ENCODE measurements at places on chromosomes 3 and 15.
A peak's percentile ranks its signal among the peaks of the same experiment; 100 is the strongest.

DNA sequence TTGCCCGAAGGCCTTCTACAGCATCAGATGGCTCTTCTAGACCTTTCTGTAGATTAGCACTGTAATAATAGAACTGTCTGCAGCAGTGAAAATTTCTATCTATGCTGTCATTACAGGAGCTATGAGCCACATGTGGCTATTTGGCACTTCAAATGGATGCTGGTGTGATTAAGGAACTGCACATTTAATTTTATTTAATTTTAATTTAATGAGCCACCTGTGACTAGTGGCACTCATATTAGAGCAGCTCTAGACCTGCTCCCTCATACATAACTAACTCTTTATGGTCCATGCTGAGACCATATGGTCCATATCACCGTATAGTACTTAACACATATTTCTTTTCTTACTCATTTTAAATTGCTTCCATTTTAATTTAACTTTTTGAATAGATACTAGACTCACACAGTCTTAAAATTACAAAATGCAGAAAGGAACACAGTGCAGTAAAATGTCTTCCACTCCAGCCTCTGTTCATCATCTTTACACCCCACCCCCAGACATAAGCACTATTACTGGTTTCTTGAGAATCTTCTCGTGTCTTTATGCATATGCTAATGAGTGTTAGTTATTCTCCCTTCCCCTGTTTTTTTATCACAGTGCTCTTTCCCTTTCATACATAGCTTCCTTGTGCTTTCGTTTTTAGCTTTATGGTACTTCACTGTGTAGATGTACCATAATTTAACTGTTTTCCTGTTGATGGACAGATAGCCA is 9.6 kb downstream of the LSM3 start:
- no peak for DNase-seq

GRCh38 chr3:151909681-151910405 is 36.4 kb downstream of the SUCNR1 start:
- DNase-seq = no peak

GRCh38 chr3:126649556-126650092 is 5.3 kb downstream of the TXNRD3 start:
- DNase-seq = no peak

- DNase-seq = no peak
Measured at GRCh38 chr3:148331081-148331846, 366.4 kb upstream of the AGTR1 start.

DNA sequence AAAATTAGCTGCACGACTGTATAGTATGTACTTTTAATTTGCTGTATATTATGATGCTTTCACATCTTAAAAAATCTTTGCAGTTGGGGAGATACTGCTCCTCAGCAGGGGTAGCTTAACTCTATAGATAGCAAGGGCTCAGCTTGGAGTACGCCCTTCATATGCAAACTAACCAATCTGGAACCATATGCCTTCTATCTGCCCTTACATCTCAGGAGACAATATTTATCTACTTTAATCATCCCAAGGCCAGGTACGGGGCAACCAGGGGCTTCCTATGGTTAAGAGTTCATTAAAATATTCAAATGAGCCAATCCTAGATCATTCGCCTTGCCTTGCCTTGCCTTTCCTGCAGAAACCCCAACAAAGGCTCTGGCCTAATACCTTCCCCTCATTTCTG is 204.1 kb upstream of the ZBTB20 start:
- DNase-seq = no peak

DNA sequence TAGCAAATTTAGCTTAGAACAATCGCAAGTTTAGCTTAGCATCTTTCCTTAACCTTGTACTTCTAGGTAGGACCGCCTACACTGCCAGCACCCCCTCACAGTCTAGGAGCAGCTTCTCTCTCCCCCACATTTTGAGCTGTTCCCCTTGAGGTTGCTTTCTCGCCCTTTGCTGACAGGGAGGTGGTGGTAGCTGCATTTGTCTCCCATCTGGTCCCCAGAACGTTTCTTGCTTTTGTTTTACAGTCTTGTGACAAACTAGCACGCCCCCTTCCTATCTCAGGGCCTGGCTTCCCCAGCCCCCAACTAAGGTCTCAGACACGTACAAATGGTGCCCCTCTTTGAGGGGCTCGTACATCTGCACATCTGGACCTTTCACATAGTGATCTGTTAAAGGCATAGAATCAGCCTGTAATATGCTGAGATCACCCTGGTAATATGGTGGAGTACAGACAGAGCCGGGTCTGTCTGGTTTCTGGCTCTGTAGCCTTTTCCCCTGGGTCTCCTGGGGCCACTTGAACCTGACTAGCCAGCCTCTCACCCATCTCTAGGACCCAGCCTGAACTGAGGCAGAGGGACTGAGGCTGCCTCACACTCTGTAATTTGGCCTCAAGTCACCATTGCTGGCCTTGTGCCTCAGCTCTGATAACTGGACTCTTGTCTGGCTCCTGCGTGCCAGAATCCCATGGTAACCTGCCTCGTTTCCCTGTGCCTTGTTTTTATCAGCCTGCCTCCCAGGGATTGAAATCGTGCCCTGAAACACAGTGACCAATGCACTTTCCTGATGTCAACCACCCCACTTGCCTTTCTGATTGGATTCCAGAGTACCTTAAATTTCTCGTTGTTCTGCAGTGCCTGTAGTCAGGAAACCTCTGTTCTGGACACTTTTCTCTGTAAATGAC is 27.7 kb downstream of the CRTC3 start:
- peak; percentile 62 for DNase-seq

GRCh38 chr15:31359702-31360111 is 33.1 kb downstream of the KLF13 start:
- no peak for DNase-seq

- no peak for DNase-seq
Measured at GRCh38 chr3:15794842-15795650, 2.7 kb downstream of the ANKRD28 start.

GRCh38 chr3:156593814-156594213 is 38.9 kb upstream of the SSR3 start:
- DNase-seq = no peak

DNA sequence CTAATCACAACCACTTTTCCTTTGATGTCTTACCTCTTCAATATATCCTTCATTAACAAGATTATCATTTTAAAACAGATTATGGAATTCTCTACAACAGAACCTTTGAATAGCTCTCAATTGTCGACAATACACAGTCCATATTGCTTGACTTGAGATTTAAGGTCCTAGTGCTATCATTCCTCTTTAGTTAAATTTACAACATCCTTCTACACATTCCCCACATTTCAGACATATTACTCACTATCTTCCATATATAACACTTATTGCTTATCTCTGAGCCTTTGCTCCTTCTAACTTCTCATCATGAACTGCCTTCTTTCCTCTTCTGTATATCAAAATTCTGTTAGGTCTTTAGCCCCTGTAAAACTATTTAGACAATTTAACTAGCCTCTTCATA is 247.0 kb downstream of the STXBP5L start:
- DNase-seq = no peak

GRCh38 chr3:122642935-122643334 is 37.7 kb upstream of the PARP14 start:
- no peak for DNase-seq

DNA sequence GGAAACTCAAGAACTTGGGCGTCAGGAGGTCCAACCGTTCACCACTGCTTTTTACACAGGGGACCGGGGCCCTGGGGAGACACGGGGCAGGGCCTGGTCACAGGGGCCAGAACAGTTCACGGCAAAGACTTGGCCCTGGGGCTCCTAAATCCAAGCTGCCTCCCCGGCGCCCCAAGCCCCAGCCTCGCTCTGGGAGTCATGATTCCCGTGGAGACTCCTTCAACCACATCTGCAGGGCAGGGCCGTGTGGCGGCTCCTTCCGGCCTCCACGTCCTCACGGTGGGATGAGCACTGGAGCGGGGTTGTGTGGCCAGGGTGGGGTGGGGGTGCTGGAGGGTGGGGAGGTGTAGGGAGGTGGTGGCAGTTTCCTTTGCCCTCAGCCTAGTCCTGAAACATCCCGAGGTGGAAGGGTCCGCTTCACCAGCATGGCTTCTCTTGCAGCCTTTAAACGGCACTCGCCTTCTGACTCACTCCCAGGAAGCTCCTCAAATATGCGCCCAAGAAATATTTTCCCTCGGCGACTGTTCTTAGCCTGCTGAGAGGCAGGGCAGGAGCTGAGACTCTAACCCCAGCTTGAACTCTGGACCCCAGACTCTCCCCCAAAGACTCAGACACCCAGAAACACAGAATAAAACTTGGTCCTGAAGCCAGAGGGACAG is 1.8 kb downstream of the MUC4 start:
- DNase-seq = peak; percentile 21

DNA sequence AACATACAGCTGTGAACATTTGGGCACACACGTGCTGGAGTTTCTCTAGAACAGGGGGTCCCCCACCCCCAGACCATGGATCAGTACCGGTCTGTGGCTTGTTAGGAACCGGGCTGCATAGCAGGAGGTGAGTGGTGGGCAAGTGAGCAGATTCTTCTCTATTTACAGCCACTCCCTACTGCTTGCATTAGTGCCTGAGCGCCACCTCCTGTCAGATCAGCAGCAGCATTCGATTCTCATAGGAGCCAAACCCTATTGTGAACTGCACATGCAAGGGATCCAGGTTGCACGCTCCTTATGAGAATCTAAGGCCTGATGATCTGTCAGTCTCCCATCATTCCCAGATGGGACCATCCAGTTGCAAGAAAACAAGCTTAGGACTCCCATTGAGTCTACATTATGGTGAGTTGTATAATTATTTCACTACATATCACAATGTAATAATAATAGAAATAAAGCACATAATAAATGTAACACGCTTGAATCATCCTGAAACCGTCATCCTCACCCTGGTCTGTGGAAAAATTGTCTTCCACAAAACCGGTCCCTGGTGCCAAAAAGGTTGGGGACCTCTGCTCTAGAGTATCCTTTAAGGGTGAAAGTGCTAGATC is 25.8 kb downstream of the CHRM5 start:
- DNase-seq = no peak

DNA sequence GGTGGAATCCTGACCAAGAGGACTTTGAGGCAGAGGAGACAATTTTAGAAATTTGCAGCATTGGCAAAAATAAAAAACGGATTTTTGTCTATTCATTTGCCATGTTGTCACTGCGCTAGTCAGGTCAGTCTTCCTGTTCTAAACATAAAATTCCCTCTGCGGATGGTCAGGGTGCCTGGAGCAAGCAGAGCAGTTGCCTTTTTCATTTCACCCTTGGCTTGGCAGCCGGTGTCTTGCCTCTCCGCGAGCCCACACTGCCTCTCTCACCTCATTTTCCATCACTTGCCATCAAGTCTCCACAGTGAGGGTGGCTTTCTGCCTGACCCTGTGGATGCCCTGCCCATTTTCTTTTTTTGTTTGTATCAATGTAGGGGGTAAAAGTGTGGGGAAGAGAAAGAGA is 396.1 kb downstream of the LRTM1 start:
- no peak for DNase-seq

Measured in right hindlimb (tissue), 1 donor.